PC-9 (cell line): ENCODE measurements at places on chromosomes 13 and 19. TPM values are rescaled to one million over a fixed set of nuclear protein-coding genes. Genes with fewer than 3 reads are reported as not detected.

DNA sequence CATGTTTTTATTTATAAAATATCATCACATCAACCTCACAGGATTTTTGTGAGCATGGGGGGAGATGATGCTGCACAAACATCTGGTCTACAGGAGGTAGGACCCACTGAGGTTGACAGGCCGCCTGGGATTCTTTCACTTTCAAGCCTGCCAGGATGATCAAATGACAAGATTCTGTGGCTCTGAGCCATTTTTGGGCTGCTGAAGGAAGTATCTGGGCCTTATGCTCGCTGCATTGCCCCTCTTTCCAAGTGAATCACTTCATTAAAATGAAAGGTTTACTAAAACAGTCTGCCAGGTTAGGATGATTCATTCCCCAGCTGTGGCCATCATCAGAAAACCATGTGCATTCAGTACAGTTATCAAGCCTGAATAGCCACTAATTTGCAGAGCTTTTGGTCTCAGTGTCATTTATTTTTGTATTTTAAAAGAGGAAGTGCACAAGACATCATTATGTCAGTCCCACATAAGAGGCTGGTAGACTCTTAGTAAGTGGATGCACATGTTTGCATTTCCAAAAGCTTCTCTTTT is 34.4 kb downstream of the STARD13 start:
- H3K27ac ChIP-seq: peak overlapping the region; percentile 46
- no peak overlapping the region for H3K4me3 ChIP-seq
- DNase-seq: peak; percentile 91
- H3K36me3 ChIP-seq: no peaks in the 10 kb centered on the region

The DAND5 gene
- total RNA-seq: 0.20 and 0.28 TPM in 2 replicates

DNA sequence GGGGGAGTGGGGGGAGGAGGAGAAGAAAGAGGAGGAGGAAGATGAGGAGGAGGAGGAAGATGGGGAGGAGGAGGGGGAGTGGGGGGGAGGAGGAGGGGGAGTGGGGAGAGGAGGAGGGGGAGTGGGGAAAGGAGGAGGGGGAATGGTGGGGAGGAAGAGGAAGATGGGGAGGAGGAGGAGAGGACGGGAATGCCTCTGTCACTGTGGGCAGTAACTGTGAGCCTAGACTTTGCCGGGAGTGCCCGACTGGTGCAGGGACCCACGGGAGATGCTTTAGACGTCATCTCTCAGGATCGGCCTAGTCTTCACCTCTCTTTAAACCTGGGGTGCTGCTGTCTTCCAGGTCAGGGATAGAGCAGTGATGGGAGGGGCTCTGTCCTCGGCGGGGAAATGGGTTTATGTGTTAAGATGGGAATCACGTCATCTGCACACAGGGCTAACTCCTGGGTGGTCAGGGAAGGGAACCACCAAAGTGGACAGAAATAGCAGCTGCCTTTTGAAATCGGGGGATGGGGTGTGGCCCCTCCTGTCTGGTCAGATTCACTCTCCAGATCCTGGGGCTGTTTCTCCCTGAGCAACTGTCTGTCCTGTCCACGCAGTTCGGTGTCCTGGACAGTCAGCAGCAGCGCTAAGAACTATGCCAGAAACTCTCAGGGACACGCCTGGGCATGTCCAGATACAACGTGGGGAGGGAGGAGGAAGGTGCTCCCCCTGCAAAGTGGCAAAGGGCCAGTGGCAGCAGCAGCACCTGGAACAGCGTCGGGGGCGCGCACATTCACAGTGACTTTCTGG is 26.9 kb downstream of the GAS6 start:
- H3K4me3 ChIP-seq: no peak overlapping the region
- no peak overlapping the region for H3K27ac ChIP-seq
- peak; percentile 77 for DNase-seq
- H3K4me1 ChIP-seq: peaks cover 41% of the 10 kb centered on the region
- H3K36me3 ChIP-seq: no peaks in the 10 kb centered on the region
- no peaks in the 10 kb centered on the region for H3K27me3 ChIP-seq

The KIR2DL3 gene
- not detected in 2 replicates for total RNA-seq

GRCh38 chr13:52739468-52740071 is at the start of gene CNMD:
Gene CNMD (minus strand): TSS chr13:52739820. CDS start chr13:52739701, 119 bp downstream.
- H3K4me1 ChIP-seq: no peaks in the 10 kb centered on the region
- H3K4me3 ChIP-seq: no peak within 1 kb of the TSS
- peaks cover 28% of the 10 kb centered on the region for H3K27me3 ChIP-seq
- no peak within 1 kb of the TSS for H3K27ac ChIP-seq

The ZNF709 gene
- total RNA-seq: 1.6 and 1.8 TPM in 2 replicates

The CAMSAP3 gene
- total RNA-seq: 25.9 and 27.8 TPM in 2 replicates

- H3K27me3 ChIP-seq: no peaks in the 10 kb centered on the region
- H3K4me3 ChIP-seq: no peak overlapping the region
- no peak for DNase-seq
- H3K4me1 ChIP-seq: peaks cover 10% of the 10 kb centered on the region
- H3K36me3 ChIP-seq: no peaks in the 10 kb centered on the region
Observed at GRCh38 chr13:80029170-80029569, 311.8 kb downstream of the SPRY2 start.

- H3K27ac ChIP-seq: no peak overlapping the region
- H3K27me3 ChIP-seq: no peaks in the 10 kb centered on the region
- H3K4me3 ChIP-seq: no peak overlapping the region
- no peak for DNase-seq
- H3K36me3 ChIP-seq: peaks cover 11% of the 10 kb centered on the region; the same call in 1 of the 2 replicates
Observed at GRCh38 chr13:95723438-95723837, 46.5 kb downstream of the DNAJC3 start.

- H3K4me1 ChIP-seq: peaks cover 33% of the 10 kb centered on the region
- H3K27me3 ChIP-seq: no peaks in the 10 kb centered on the region
- peak overlapping the region; percentile 98 for H3K27ac ChIP-seq
- no peaks in the 10 kb centered on the region for H3K36me3 ChIP-seq
Observed at GRCh38 chr13:49859560-49859959, 67.1 kb upstream of the KPNA3 start.

- H3K4me1 ChIP-seq: peaks cover 39% of the 10 kb centered on the region
- H3K4me3 ChIP-seq: peak overlapping the region; percentile 75
- DNase-seq: peak; percentile 40
- H3K36me3 ChIP-seq: peaks cover 14% of the 10 kb centered on the region
- H3K27ac ChIP-seq: peak overlapping the region; percentile 61
Observed at GRCh38 chr19:42216653-42217519, 591 bp downstream of the DEDD2 start.

GRCh38 chr13:47904241-47904640 is 96.8 kb downstream of the SUCLA2 start:
- no peaks in the 10 kb centered on the region for H3K27me3 ChIP-seq
- no peaks in the 10 kb centered on the region for H3K4me1 ChIP-seq
- no peaks in the 10 kb centered on the region for H3K36me3 ChIP-seq
- DNase-seq: no peak

- DNase-seq: no peak
- no peak overlapping the region for H3K27ac ChIP-seq
- H3K4me3 ChIP-seq: no peak overlapping the region
- H3K4me1 ChIP-seq: no peaks in the 10 kb centered on the region
- H3K27me3 ChIP-seq: no peaks in the 10 kb centered on the region
Observed at GRCh38 chr13:59746291-59746962, 417.3 kb downstream of the DIAPH3 start.

GRCh38 chr13:111489301-111489700 is 168.9 kb downstream of the TEX29 start:
- peaks cover 100% of the 10 kb centered on the region for H3K27me3 ChIP-seq
- no peak overlapping the region for H3K4me3 ChIP-seq
- H3K36me3 ChIP-seq: no peaks in the 10 kb centered on the region

- no peak overlapping the region for H3K4me3 ChIP-seq
- no peak for DNase-seq
- no peaks in the 10 kb centered on the region for H3K27me3 ChIP-seq
- H3K4me1 ChIP-seq: no peaks in the 10 kb centered on the region
- H3K27ac ChIP-seq: no peak overlapping the region
- H3K36me3 ChIP-seq: no peaks in the 10 kb centered on the region
Observed at GRCh38 chr13:108281901-108282300, 12.4 kb downstream of the TNFSF13B start.

The LIPE gene
- total RNA-seq: 10.7 and 12.7 TPM in 2 replicates

The SIGLEC7 gene
- not detected in 2 replicates for total RNA-seq

The LILRB1 gene
- not detected in 2 replicates for total RNA-seq

The CEACAM1 gene
- 0.53 and 1.6 TPM in 2 replicates for total RNA-seq

The KLK3 gene
- not detected in 2 replicates for total RNA-seq

The CNFN gene
- 4.9 and 7.8 TPM in 2 replicates for total RNA-seq

GRCh38 chr13:91158017-91158395 is 189.5 kb upstream of the MIR17HG start:
- H3K36me3 ChIP-seq: no peaks in the 10 kb centered on the region
- H3K27ac ChIP-seq: no peak overlapping the region
- no peaks in the 10 kb centered on the region for H3K27me3 ChIP-seq
- DNase-seq: no peak
- no peak overlapping the region for H3K4me3 ChIP-seq
- peaks cover 18% of the 10 kb centered on the region for H3K4me1 ChIP-seq

The PSG7 gene
- total RNA-seq: not detected in 2 replicates

- H3K4me1 ChIP-seq: no peaks in the 10 kb centered on the region
- H3K27me3 ChIP-seq: no peaks in the 10 kb centered on the region
- DNase-seq: no peak
Observed at GRCh38 chr19:3398114-3398899, 31.9 kb downstream of the NFIC start.

DNA sequence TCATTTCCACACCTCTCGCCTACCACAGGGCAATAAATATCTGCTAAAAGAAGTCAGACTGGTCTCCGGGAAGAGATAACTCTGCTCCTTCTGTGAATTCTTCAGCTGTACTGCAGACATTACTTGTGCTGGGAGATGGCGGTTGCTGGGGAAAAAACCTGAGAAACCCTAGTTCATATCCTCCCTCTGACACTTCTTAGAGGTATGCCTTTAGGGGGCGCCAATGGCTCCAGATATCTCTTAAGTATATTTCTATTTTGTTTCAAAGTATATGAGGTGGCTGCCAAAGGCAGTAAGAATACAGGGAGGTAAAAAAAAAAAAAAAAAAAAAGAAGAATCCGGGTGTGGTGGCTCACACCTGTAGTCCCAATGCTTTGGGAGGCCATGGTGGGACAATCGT is 175.2 kb downstream of the PAN3 start:
- H3K4me3 ChIP-seq: no peak overlapping the region
- no peak for DNase-seq
- H3K4me1 ChIP-seq: no peaks in the 10 kb centered on the region
- no peaks in the 10 kb centered on the region for H3K36me3 ChIP-seq
- H3K27me3 ChIP-seq: peaks cover 28% of the 10 kb centered on the region

DNA sequence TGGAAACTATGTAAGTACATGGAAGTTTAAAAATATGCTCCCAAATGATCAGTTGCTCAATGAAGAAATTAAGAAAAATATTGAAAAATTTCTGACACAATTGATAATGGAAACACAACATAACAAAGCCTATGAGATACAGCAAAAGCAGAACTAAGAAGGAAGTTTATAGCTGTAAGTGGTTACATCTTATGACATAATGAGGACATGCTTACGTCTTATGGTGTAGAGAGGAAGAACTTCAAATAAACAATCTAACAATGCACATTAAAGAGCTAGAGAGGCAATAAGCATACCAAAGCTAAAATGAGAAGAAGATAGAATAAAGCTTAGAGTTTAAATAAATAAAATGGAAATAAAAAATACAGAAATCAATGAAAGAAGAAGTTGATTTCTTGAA is 50.0 kb upstream of the CEACAM21 start:
- H3K4me3 ChIP-seq: no peak overlapping the region
- H3K27ac ChIP-seq: no peak overlapping the region
- H3K27me3 ChIP-seq: peaks cover 95% of the 10 kb centered on the region
- H3K4me1 ChIP-seq: no peaks in the 10 kb centered on the region

- H3K4me3 ChIP-seq: no peak overlapping the region
- no peak overlapping the region for H3K27ac ChIP-seq
- peaks cover 9% of the 10 kb centered on the region; the same call in 1 of the 2 replicates for H3K36me3 ChIP-seq
- H3K4me1 ChIP-seq: no peaks in the 10 kb centered on the region
- no peak for DNase-seq
Observed at GRCh38 chr13:111275995-111276618, 44.3 kb upstream of the TEX29 start.

GRCh38 chr13:97810152-97810551 is 143.3 kb upstream of the IPO5 start:
- no peak for DNase-seq
- no peak overlapping the region for H3K4me3 ChIP-seq
- H3K4me1 ChIP-seq: no peaks in the 10 kb centered on the region
- no peaks in the 10 kb centered on the region for H3K27me3 ChIP-seq

The DENND1C gene
- not detected in 2 replicates for total RNA-seq

DNA sequence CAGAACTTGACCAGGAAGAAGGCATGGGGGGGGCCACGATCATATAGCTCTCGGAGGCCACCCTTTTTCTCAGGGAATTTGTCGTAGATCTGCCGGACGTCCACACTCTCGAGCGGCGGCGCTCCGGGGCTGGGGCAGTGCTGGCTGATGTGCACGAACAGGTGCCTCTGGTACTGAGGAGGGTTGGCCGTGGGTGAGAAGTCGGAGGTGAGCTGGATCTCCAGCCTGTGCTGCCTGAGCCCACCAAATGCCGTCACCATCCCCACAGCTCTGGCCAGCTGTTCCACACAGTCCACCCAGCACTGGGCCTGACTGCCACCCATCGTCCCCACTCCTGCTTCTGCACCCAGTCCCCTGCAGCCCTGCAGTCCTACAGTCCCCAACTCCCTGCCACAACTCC is 12.0 kb downstream of the CD37 start:
- H3K27me3 ChIP-seq: no peaks in the 10 kb centered on the region
- no peak for DNase-seq
- 0 out of 2 replicates have a peak, but pooled peaks cover 4% of the 10 kb centered on the region for H3K36me3 ChIP-seq

- no peak overlapping the region for H3K4me3 ChIP-seq
- no peak overlapping the region for H3K27ac ChIP-seq
- H3K36me3 ChIP-seq: no peaks in the 10 kb centered on the region
- peaks cover 43% of the 10 kb centered on the region for H3K27me3 ChIP-seq
- 0 out of 2 replicates have a peak, but pooled peaks cover 7% of the 10 kb centered on the region for H3K4me1 ChIP-seq
Observed at GRCh38 chr19:33532859-33533460, 11.4 kb upstream of the PEPD start.

DNA sequence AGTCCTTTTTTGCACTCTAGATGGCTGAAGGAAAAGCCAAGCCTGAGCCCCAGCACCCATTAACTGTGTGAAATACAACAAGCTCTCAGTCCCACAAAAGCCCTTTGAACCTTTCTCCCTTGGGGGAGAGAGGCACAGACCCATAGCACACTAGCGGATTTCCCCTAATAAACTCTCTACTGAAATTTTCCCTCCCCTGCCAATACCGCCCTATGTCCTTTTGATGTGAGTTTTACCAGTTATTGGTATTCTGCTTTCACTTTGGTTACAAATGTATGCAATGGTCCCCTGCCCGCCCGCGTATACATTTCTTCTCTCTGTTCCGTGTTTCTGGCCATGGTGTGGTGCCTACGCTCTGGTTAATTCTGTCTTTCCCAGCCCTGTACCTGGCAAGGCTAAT is 54.0 kb upstream of the MYO16 start:
- DNase-seq: no peak
- no peak overlapping the region for H3K4me3 ChIP-seq
- H3K27me3 ChIP-seq: peaks cover 40% of the 10 kb centered on the region

The TNFSF11 gene
- not detected in 2 replicates for total RNA-seq
